ENCODE measurements at places on chromosomes 4 and X. TPM values are rescaled to one million over a fixed set of nuclear protein-coding genes. Genes with fewer than 3 reads are reported as not detected.

GRCh38 chr4:6613676-6614651, 26.5 kb upstream of the MRFAP1 start:
- no peaks in the 10 kb centered on the region for H3K27me3 ChIP-seq
- no peak overlapping the region for H3K27ac ChIP-seq
- no peak for DNase-seq
- H3K4me3 ChIP-seq: no peak overlapping the region

Gene APEX2
- total RNA-seq: 16.0 TPM

DNA sequence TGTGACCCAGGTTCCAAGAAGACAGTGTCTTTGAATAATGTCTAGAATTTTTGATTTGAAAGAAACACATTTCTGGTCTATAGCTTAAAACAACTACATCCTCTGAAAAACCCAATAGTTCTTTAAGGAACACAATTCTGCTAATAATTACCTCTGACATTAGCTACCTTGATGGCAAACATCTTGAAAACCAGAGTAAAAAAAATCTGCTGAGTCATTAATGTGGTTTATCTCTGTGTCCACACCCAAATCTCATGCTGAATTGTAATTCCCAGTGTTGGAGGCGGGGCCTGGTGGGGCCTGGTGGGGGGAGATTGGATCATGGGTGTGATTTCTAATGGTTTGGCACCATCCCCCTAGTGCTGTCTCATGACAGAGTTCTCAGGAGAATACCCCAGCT, 1233.8 kb downstream of the NLGN4X start:
- H3K4me1 ChIP-seq: no peaks in the 10 kb centered on the region
- no peaks in the 10 kb centered on the region for H3K36me3 ChIP-seq
- DNase-seq: no peak
- no peak overlapping the region for H3K27ac ChIP-seq

- H3K27me3 ChIP-seq: no peaks in the 10 kb centered on the region
- DNase-seq: no peak
- H3K4me3 ChIP-seq: no peak overlapping the region
- H3K36me3 ChIP-seq: no peaks in the 10 kb centered on the region
Observed at GRCh38 chr4:87857789-87858188, 25.0 kb downstream of the MEPE start.

Gene RAI2
- total RNA-seq: 0.59 TPM

DNA sequence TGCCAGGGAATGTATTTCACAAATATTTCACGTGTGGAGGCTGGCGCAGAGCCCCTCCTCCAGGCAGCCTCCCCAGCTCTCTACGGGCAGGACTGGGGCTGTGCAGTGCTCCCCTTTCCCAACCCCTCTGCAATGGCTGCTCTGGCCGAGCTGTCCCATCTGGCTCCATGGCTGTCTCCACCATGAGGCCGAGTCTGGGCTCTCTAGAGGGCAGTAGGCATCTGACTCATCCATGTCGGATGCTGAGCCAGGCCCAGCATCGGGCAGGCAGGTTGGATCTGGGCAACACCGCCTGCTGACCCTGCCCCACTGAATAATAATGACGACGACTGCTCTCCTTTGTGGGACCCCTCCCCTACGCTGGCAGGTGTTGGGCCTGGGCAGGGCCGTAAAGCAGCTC, 11.0 kb upstream of the SH3TC1 start:
- H3K27ac ChIP-seq: no peak overlapping the region
- DNase-seq: no peak
- no peaks in the 10 kb centered on the region for H3K4me1 ChIP-seq
- H3K4me3 ChIP-seq: no peak overlapping the region
- H3K27me3 ChIP-seq: no peaks in the 10 kb centered on the region
- H3K36me3 ChIP-seq: no peaks in the 10 kb centered on the region

- no peaks in the 10 kb centered on the region for H3K36me3 ChIP-seq
- no peak overlapping the region for H3K4me3 ChIP-seq
- H3K27me3 ChIP-seq: no peaks in the 10 kb centered on the region
- DNase-seq: no peak
Observed at GRCh38 chrX:17359500-17359899, 15.5 kb upstream of the NHS start.

Gene DRP2
- total RNA-seq: 2.2 TPM

Gene PRRG3
- total RNA-seq: 2.0 TPM

GRCh38 chrX:39253551-39253950, 452.3 kb downstream of the MID1IP1 start:
- H3K4me1 ChIP-seq: no peaks in the 10 kb centered on the region
- no peak for DNase-seq
- no peak overlapping the region for H3K4me3 ChIP-seq
- H3K27me3 ChIP-seq: no peaks in the 10 kb centered on the region
- no peaks in the 10 kb centered on the region for H3K36me3 ChIP-seq

DNA sequence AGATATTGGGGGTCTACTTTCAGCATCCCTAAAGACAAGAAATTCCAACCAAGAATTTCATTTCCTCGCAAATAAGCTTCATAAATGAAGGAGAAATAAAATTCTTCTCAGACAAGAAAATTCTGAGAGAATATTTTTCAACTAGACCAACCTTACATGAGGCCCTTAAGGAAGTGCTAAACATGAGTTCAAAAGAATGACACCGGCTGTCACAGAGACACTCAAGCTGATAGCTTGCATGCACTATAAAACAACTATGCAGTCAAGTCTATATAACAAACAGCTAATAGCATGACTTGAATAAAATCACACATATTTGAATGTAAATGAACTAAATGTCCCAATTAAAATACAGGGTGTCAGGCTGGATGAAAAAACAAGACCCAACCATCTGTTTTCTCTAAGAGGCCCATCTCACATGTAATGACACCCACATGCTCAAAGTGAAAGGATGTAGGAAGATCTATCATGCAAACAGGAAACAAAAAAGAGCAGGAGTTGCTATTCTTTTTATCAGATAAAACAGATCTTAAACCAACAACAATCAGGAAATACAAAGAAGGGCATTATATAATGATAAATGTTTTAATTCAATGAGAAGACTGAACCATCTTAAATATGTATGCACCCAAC, 27.2 kb downstream of the FAAH2 start:
- no peaks in the 10 kb centered on the region for H3K36me3 ChIP-seq
- DNase-seq: no peak
- no peaks in the 10 kb centered on the region for H3K4me1 ChIP-seq
- no peak overlapping the region for H3K27ac ChIP-seq
- H3K4me3 ChIP-seq: no peak overlapping the region
- no peaks in the 10 kb centered on the region for H3K27me3 ChIP-seq

DNA sequence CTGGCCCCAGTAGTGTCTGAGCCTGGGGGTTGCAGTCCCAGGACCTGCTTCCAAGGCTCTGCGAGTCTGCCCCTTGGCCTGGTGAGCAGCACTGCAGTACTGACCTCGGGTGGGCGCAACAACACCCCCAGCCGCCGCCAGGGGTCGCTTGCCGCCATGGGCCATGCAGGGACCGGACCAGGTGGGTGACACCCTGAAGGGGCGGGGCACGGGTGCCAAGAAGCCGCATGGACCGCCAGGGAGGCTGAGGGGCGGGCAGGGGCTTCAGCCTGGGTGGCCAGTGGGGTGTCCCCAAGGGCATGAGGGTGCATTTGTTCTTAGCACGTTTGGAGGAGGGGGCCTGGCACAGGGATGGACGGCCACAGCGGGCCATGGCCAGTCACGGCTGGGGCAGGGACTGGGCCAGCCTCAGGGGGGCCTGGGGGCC, 25.0 kb downstream of the TACC3 start:
- H3K27me3 ChIP-seq: peaks cover 6% of the 10 kb centered on the region
- no peak overlapping the region for H3K4me3 ChIP-seq
- H3K27ac ChIP-seq: no peak overlapping the region
- H3K36me3 ChIP-seq: no peaks in the 10 kb centered on the region
- H3K4me1 ChIP-seq: peaks cover 10% of the 10 kb centered on the region

Gene RBPJ
- total RNA-seq: 105 TPM

Gene HMGB2
- total RNA-seq: 655 TPM

DNA sequence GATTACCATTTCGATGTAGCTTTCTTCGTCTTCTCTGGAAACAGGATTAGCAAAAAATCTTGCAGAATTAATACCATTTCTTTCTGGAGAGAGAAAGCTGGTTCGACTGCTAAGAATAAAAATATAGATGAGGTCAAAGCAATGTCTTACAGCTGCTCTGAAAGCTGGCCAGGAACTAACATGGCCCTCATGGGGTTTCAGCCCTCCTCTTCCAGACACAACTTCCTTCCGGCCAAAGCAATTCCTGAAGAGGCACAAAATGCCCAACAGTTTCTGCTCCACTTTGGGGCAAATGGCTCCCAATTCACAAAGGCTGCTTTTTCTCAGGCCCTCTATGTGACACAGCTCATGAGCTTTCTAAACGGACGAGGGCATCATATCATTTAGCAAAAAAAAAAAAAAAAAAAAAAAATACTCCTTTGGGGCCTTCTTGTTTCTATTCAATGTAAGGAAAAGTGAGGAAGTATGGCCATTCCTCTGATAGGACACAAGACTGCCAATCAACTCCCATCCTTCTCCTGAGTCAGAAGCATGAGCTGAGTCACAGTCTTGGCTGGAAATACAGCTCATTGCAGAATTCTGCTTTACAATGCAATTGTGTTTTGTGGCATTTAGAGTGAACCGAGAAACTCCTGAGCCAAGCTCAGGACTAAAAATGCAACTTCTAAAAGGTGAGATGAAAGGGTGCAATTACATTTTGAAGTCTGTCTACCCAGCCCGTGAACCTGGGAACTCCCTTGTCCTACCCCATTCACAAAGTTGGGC, 42.7 kb upstream of the CTAG2 start:
- no peaks in the 10 kb centered on the region for H3K27me3 ChIP-seq
- no peaks in the 10 kb centered on the region for H3K36me3 ChIP-seq
- H3K4me1 ChIP-seq: no peaks in the 10 kb centered on the region
- no peak overlapping the region for H3K4me3 ChIP-seq
- H3K27ac ChIP-seq: no peak overlapping the region
- DNase-seq: no peak

Gene CT45A3
- not detected for total RNA-seq

GRCh38 chrX:7926914-7927258, 327 bp downstream of the PNPLA4 start:
- no peaks in the 10 kb centered on the region for H3K27me3 ChIP-seq
- H3K36me3 ChIP-seq: no peaks in the 10 kb centered on the region
- peak overlapping the region; percentile 6 for H3K27ac ChIP-seq
- no peak for DNase-seq

DNA sequence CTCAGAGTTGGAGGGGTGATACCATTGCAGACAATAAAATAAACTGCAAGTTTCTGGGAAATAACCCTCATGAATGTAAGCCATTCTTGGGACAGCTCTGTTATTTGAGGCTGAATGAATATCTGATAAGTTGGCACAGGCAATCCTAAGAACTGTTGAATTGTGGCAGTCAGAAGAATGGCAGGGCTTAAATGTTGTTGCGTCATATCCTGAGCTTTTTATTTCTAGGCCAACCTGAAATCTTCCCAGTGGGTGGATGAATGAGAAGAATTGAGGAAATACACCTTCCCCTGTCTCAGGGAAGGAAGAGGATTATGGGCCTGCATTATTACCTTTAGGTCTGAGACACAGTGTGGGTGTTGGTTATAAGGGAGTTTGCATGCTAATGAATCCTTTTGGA, 64.4 kb upstream of the C4orf54 start:
- H3K27me3 ChIP-seq: no peaks in the 10 kb centered on the region
- no peak overlapping the region for H3K4me3 ChIP-seq
- H3K4me1 ChIP-seq: peaks cover 9% of the 10 kb centered on the region
- no peak for DNase-seq
- H3K27ac ChIP-seq: no peak overlapping the region

Gene RRH
- not detected for total RNA-seq

DNA sequence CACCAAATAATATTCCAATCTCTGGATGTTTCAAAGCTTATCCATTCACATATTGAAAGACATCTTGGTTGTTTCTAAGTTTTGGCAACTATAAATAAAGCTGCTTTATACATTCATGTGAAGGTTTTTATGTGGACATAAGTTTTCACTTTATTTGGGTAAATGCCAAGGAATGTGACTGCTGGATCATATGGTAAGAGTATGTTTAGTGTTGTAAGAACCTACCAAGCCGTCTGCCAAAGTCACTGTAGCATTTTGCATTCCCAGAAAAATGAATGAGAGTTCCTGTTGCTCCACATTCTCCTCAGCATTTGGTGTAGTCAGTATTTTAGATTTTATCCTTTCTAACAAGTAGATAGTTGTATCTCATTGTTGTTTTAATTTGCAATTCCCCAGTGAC, 1047.7 kb downstream of the C4orf33 start:
- no peak for DNase-seq
- no peaks in the 10 kb centered on the region for H3K36me3 ChIP-seq
- H3K27me3 ChIP-seq: no peaks in the 10 kb centered on the region
- peaks cover 10% of the 10 kb centered on the region for H3K4me1 ChIP-seq
- no peak overlapping the region for H3K4me3 ChIP-seq
